ENCODE measurements at places on chromosomes 11 and 22.

GRCh38 chr11:110587972-110588371 lies 124.3 kb downstream of the ARHGAP20 start:
- no peak for DNase-seq

DNA sequence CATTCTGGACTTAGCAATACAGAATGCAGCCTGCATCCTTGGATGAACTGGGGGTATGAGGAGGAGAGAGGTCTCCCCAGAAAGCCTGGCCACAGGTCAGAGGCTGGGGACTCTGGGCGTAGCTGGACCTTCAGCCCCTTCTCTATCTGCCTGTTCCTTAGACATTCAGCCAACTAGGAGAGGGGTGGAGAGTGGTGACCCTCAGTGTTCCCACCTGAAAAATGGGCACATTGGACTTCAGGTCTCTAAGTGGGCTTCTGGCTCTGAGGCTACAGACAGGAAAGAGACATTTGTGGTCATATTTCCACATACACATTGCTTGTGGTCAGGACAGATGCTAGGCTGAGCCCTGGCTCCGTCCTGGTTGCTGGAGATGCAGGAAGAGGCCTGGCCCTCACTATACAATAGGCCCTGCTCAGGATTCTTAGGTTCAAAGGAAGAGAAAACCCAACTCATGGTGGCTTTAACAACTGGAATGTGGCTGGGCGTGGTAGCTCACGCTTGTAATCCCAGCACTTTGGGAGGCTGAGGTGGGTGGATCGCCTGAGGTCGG lies 30.1 kb upstream of the CBX7 start:
- no peak for DNase-seq

DNA sequence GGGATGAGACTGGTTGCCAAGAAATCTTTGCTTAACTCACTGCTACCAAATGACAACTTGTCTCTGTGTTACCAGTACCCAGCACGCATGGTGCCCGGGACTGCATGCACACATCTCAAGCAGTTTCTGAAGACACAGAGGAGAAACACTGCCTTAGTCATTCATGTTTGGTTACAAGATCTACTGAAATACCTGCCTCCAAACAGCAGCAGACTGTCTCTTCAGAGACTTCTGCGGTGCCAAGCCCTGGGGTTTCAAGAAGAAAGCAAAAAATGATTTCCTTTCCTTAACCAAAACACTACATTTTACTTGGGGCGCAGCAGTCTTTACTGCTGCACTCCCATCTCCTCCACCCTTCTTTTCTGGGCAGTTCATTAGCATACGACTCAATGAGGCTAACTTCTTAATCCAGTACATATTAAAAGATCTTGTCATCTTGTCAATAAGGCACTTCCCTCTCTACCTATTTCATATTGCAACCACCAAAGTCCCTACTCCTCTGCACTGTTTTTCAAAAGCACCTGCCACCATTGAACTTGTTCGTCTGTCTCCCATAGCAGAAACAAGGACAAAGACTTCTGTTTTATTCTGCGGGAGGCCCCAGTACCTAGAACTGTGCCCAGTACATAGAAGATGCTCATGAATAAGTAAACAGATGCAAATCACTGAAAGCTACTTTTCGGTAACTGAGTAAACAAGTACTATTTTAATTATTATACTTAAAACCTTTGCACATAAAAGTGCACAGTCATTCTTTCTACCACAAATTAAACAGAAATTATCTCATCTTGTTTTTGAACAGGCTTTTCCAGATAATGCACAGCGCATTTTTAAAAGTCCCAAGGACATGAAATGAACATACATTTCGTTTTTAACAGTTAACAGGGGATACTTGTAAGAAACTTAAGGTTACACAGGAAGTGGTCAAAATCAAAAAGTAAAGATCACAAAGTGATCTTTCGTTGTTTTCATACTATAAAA lies 4.0 kb downstream of the NAP1L4 start:
- DNase-seq: no peak

DNA sequence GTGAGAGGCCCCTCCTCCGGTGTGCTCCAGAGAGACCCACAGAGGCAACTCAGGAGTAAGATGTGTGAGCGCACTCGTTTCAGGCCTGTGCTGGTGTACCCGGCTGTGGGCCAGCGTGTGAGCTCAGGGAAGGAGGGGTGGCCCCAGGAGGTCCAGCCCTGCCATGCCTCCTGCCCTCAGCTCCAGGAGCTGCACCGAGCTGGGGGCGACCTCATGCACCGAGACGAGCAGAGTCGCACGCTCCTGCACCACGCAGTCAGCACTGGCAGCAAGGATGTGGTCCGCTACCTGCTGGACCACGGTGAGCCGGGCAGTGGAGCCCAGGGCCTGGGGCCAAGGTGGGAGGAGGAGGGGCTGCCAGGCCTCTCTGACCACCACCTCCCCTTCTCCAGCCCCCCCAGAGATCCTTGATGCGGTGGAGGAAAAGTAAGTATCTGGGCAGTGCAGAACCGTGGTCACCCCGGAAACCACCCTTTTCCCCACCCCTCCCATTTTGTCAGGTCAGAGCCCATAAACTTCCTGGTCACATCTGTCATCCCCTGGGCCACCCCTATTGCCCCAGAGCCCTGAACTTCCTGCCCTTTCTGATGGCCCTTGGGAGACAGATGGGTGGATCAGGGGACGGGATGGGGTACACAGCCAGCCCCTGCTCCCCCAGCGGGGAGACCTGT lies 2.5 kb upstream of the MDK start:
- no peak for DNase-seq

GRCh38 chr11:19199048-19199447 lies 2.7 kb downstream of the CSRP3 start:
- DNase-seq: no peak

- DNase-seq: no peak
These were observed 101.4 kb downstream of the PARVA start for GRCh38 chr11:12478743-12479142.
